ENCODE measurements at places on chromosomes 12 and 14.
A peak's percentile ranks its signal among the peaks of the same experiment; 100 is the strongest.

DNA sequence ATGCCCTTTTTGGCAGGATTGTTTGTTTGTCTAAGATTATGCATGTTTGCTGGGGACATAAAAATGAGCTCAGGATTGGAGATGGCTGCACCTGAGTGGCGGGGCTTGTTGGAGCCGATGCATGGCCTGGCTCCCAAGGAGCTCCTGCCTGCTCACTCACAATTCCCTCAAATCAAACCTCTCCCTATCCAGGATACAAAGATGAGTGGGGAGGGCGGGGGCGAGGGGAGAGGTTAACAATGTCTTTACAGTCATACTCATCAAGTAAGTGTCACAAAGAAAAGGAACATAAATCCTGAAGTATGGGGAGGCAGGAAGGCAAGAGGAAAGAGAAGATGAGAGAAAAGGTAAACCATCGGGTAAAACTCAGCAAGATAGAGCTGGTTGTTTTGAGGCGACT, 104.0 kb upstream of the COCH start:
- no peaks in the 10 kb centered on the region for H3K36me3 ChIP-seq
- H3K27ac ChIP-seq = no peak overlapping the region
- peaks cover 2% of the 10 kb centered on the region for H3K27me3 ChIP-seq
- H3K4me3 ChIP-seq = no peak overlapping the region

DNA sequence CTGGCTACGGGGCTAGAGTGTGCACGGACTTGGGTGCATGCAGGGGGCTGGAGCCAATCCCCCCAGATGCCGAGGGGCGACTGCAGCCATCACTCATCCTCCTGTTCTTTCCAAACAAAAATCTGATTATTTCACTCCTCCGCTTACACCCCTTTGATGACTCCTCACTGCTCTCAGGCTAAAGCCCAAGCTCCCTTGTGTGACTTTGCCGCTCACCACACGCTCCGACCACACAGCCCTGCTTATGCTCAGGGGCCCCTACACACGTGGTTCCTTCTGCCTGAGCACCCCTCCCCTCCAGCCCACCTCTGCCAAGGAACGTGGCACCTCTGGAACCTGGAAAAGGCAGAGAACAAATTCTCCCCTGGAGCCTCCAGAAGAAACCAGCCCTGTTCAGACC, 13.7 kb downstream of the CHFR start:
- DNase-seq = no peak
- no peak overlapping the region for H3K27ac ChIP-seq
- no peaks in the 10 kb centered on the region for H3K4me1 ChIP-seq
- peaks cover 21% of the 10 kb centered on the region for H3K36me3 ChIP-seq
- no peak overlapping the region for H3K4me3 ChIP-seq
- H3K27me3 ChIP-seq = no peaks in the 10 kb centered on the region

- no peaks in the 10 kb centered on the region for H3K4me1 ChIP-seq
- no peak overlapping the region for H3K4me3 ChIP-seq
- DNase-seq = no peak
These were observed 39.8 kb downstream of the PPP1R12A start for GRCh38 chr12:79895071-79895470.

- no peak overlapping the region for H3K27ac ChIP-seq
- H3K4me1 ChIP-seq = peaks cover 18% of the 10 kb centered on the region
- H3K27me3 ChIP-seq = no peaks in the 10 kb centered on the region
- peaks cover 14% of the 10 kb centered on the region for H3K36me3 ChIP-seq
- DNase-seq = no peak
These were observed 39.3 kb downstream of the PITPNM2 start for GRCh38 chr12:123111498-123112165.

GRCh38 chr12:18250313-18250916, 10.9 kb upstream of the PIK3C2G start:
- no peaks in the 10 kb centered on the region for H3K27me3 ChIP-seq
- H3K36me3 ChIP-seq = no peaks in the 10 kb centered on the region
- H3K4me3 ChIP-seq = no peak overlapping the region
- H3K27ac ChIP-seq = no peak overlapping the region
- peak; percentile 59 for DNase-seq

GRCh38 chr12:42794806-42795205, 205.3 kb upstream of the PRICKLE1 start:
- DNase-seq = no peak
- no peak overlapping the region for H3K4me3 ChIP-seq
- no peaks in the 10 kb centered on the region for H3K27me3 ChIP-seq
- no peak overlapping the region for H3K27ac ChIP-seq
- H3K4me1 ChIP-seq = peaks cover 14% of the 10 kb centered on the region

- H3K4me1 ChIP-seq = peaks cover 1% of the 10 kb centered on the region
- DNase-seq = no peak
- H3K36me3 ChIP-seq = no peaks in the 10 kb centered on the region
- no peaks in the 10 kb centered on the region for H3K27me3 ChIP-seq
- H3K27ac ChIP-seq = no peak overlapping the region
These were observed 3.4 kb upstream of the FBXO34 start for GRCh38 chr14:55267820-55268219.

GRCh38 chr12:64733857-64734256, 25.3 kb downstream of the GNS start:
- H3K4me1 ChIP-seq = no peaks in the 10 kb centered on the region
- H3K27me3 ChIP-seq = no peaks in the 10 kb centered on the region
- H3K27ac ChIP-seq = no peak overlapping the region
- DNase-seq = no peak
- peaks cover 58% of the 10 kb centered on the region for H3K36me3 ChIP-seq

- H3K36me3 ChIP-seq = no peaks in the 10 kb centered on the region
- H3K4me3 ChIP-seq = no peak overlapping the region
- no peak for DNase-seq
- H3K27me3 ChIP-seq = peaks cover 9% of the 10 kb centered on the region
- H3K4me1 ChIP-seq = peaks cover 6% of the 10 kb centered on the region
- no peak overlapping the region for H3K27ac ChIP-seq
These were observed 61.8 kb downstream of the NOC4L start for GRCh38 chr12:132206046-132206434.

DNA sequence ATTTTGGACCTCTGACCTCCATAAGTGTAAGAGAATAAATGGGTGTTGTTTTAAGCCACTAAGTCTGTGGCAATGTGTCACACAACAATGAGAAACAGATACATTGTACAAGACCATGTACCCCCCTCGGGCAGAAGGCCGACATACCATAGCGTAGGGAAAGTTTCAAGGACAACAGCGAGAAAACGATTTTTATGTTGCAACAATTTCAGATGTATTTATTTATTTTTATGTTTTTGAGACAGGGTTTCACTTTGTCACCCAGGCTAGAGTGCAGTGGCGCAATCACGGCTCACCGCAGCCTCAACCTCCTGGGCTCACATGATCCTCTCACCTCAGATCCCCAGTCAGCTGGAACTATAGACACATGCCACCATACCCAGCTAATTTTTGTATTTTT, 136.4 kb upstream of the NCOR2 start:
- peaks cover 6% of the 10 kb centered on the region for H3K4me1 ChIP-seq
- H3K36me3 ChIP-seq = no peaks in the 10 kb centered on the region
- no peak for DNase-seq
- no peak overlapping the region for H3K4me3 ChIP-seq
- peaks cover 23% of the 10 kb centered on the region for H3K27me3 ChIP-seq

DNA sequence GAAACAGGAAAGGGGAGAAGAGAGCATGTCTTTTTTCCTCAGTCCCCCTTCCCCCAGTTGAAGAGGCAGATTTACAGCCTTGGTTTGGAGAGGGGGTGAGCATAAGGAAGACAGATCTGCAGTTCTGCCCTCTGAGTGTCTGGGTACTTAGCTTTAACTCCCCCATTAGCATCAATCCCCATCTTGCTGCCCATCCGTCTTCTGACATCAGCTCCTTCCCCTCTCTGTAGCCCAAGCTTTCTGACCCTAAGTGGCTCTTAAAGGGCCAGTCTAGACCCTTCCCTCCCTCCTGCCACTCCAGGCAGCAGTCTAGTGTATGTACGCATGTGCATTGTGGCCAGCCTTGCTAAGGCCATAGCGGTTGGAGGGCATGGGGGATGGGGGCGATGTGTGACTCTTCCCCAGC, 7.3 kb downstream of the GPR84 start:
- H3K4me3 ChIP-seq = peak overlapping the region; percentile 52
- H3K4me1 ChIP-seq = peaks cover 74% of the 10 kb centered on the region
- H3K36me3 ChIP-seq = no peaks in the 10 kb centered on the region
- DNase-seq = no peak

- H3K4me1 ChIP-seq = no peaks in the 10 kb centered on the region
- H3K4me3 ChIP-seq = no peak overlapping the region
- H3K36me3 ChIP-seq = no peaks in the 10 kb centered on the region
- H3K27me3 ChIP-seq = no peaks in the 10 kb centered on the region
These were observed 37.6 kb upstream of the PRB4 start for GRCh38 chr12:11347810-11348209.

DNA sequence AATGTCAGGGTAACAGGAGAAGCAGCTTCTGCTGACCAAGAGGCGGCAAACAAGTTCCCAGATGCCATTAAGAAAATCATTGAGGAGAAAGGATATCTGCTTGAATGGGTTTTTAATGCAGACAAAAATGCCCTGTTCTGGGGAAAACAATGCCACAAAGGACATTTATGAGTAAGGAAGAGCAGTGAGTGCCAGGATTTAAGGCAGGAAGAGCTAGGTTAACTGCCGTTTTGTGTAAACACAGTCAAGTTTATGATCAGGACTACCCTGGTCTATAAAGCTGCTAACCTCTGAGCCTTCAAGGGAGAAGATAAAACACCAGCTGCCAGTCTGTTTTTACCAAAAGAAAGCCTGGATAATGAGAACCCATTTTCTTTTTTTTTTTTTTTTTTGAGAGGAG, 8.5 kb downstream of the MAPKAPK5 start:
- H3K27me3 ChIP-seq = no peaks in the 10 kb centered on the region
- DNase-seq = no peak
- no peaks in the 10 kb centered on the region for H3K4me1 ChIP-seq
- no peak overlapping the region for H3K27ac ChIP-seq
- H3K36me3 ChIP-seq = peaks cover 72% of the 10 kb centered on the region

DNA sequence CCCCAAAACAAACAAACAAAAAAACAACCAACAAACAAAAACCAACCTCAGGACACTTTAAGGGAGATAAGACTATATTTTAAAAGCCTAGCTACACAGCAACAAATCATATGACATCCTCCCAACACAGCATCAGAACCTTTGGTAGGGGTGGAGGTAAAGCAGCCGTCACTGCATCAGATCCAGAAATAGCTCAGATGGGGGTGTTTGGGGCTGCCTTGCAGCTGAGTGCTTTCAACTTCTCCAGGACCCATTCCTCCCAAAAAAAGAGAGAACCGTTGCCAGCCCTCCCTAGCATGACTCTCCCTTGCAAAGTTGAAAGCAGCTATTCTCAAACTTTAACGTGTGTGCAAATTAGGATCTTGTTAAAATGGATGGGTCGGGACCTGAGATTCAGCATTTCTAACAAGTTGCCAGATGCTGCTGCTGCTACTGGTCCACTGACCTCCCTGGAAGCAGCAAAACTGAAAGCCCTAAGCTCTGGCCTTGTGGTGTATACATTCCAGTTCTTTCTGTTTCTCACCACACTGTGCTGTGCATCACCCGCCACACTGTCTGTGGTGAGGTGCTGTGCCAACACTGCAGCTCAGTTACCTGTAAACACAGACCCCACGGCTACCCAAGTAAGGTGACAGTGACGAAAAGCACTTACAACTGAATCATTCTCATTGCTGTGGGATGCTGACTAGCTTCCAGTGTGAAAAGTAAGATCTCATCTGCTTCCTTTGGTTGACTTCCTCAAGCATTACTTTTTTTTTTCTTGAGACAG, 54.0 kb downstream of the SLC38A1 start:
- H3K36me3 ChIP-seq = peaks cover 10% of the 10 kb centered on the region
- H3K27ac ChIP-seq = no peak overlapping the region
- H3K4me1 ChIP-seq = peaks cover 3% of the 10 kb centered on the region
- H3K27me3 ChIP-seq = no peaks in the 10 kb centered on the region
- no peak for DNase-seq
- H3K4me3 ChIP-seq = no peak overlapping the region

DNA sequence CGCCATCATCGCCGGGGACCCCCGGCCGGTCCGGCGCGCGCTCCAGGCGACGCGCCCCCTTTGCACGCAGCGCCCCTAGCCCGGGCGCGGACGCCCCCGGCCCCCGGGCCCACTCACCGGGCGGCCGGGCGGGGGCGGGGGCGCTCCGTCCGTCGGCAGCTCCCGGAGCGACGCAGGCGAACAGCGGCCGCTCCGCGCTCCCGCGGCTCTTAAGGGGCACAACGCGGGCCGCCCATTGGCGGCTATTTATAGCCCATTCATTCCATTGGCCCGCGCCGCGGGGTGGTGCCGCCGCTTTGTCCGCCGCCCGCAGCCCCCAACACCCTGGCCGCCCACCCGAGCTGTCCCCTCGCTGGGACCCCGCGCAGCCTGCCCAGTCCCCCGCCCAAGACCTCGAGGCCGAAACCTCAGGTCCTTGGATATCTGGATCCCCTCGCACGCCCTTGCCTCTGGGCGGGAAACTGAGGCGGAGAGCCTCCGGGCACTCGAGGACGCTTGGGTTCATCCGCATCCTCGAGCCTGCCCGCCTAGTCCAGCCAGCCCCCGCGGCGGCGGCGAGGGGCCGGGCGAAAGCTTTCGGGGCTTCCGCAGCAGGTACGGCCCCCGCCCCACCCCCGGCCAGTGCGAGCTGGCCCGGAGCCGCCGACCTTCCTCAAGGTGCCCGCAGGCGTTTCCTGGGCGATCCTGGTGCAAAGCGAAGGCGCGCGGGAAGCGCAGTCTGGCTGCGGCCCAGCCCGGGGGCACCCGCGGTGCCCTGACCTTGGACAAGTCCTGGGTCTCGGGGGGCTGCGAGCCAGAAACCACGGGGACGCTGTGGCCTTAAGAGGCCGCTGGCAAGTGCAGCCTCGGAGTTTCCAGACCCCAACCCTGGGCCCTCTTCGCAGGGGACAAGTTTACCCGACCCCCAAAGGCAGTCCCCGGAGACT, at the start of gene CKB:
Gene CKB, minus strand, starts transcription at position 182 of the 926 bp plus-strand sequence. CDS start 337 bp downstream, outside the sequence.
- peaks cover 13% of the 10 kb centered on the region for H3K36me3 ChIP-seq
- no peaks in the 10 kb centered on the region for H3K27me3 ChIP-seq
- DNase-seq = peak; percentile 74

- H3K4me3 ChIP-seq = no peak overlapping the region
- H3K27me3 ChIP-seq = no peaks in the 10 kb centered on the region
- H3K27ac ChIP-seq = no peak overlapping the region
- no peaks in the 10 kb centered on the region for H3K4me1 ChIP-seq
These were observed 26.4 kb downstream of the PTPRQ start for GRCh38 chr12:80470403-80470802.

- no peaks in the 10 kb centered on the region for H3K36me3 ChIP-seq
- H3K4me1 ChIP-seq = no peaks in the 10 kb centered on the region
- H3K27ac ChIP-seq = no peak overlapping the region
- DNase-seq = no peak
- no peaks in the 10 kb centered on the region for H3K27me3 ChIP-seq
These were observed 344.1 kb upstream of the PDE3A start for GRCh38 chr12:20024194-20024593.

GRCh38 chr12:41293011-41293410, 104.9 kb downstream of the PDZRN4 start:
- H3K27ac ChIP-seq = no peak overlapping the region
- H3K4me3 ChIP-seq = no peak overlapping the region
- DNase-seq = no peak
- H3K4me1 ChIP-seq = no peaks in the 10 kb centered on the region

DNA sequence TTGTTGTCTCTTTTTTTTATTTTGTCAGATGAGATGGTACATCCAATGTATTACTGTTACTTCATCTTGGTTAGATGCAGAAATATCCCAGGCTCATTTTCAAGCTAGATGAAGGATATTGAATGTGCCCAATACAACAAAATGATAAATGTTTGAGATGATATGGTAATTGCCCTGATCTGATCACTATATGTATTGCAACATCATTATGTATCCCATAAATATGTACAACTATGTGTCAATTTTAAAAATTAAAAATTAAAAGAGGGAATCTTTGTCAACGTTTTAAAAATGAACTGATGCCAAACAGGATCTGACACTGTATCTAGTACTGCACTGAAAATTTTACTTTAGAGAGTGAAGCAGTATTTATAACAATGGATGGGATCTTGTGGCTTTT, 78.5 kb downstream of the PPM1H start:
- no peak for DNase-seq
- H3K27me3 ChIP-seq = no peaks in the 10 kb centered on the region
- peaks cover 13% of the 10 kb centered on the region for H3K4me1 ChIP-seq
- H3K4me3 ChIP-seq = no peak overlapping the region
